ENCODE measurements at places on chromosomes 4 and X. TPM values are rescaled to one million over a fixed set of nuclear protein-coding genes. Genes with fewer than 3 reads are reported as not detected.

DNA sequence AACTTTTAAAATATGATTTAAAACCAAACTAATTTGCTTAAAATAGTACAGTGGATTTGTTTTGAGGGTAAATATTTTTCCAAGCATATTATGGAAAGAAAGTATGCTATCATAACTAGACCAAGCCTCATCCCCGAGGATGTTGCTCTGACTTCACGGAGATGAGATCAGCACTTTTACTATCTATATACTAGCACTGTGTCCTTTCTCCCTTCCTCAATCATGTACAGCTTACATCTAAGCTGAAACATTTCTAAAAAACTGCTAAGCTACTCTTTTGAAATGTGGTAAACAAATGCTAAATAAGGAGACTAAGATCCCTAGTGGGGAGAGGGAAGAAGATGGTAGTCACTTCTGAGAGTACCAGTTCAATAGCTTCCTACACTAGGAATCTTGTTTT is 23.8 kb downstream of the AMMECR1 start:
- DNase-seq: no peak

GRCh38 chrX:66074920-66075879 is 35.3 kb upstream of the VSIG4 start:
- DNase-seq: no peak

DNA sequence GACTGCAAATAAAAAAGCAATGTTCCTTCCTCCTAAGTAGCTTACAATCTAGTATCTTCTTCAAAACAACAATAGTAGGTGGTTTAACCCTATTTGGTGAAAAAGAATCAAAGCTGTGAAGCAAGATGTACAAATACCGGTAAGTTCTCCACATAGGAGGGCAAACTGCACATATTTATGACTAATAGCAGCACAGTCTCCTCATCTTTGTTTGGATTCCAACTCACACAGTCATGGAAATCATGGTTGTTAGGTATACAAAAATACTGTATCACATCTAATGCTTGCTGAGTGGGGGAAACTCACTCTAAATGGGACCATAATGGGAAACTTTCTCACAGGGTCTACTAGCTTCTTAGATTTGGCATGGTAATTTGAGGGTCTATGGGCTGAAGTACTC is 597.2 kb downstream of the INPP4B start:
- no peak for DNase-seq

DNA sequence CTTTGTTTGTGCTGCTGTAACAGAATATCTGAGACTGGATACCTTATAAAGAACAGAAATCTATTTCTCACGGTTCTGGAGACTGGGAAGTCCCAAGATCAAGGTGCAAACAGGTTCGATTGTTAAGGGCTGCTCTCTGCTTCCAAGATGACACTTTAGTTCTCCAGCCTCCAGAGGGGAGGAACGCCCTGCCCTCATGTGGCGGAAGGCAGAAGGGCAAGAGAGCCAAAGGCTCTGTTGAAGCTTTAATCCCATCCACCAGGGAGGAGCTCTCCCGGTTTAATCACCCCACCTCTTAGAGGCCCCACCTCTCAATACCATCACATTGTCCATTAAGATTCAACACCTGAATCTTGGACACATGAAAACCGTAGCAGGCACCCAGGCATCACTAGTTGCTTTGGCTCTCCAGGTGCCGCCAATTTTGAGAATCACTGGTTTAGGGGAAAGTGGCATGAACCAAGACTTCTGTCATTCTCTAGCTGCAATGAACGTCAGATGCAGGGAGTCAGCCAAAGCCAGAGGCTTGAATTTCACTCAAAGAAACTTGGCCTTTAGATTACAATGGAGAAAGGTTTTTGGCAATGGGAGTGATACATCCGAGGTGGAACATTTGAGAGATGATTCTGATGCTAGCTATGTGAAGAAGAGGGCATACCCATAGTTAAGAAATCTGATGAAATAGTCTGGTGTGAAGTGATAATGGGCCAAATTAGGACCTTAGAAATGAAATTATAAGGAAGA is 15.7 kb downstream of the FHL1 start:
- peak; percentile 11 for DNase-seq

GRCh38 chr4:6529021-6529420 is 46.0 kb upstream of the MAN2B2 start:
- no peak for DNase-seq

The NXF2B gene
- total RNA-seq: not detected

The ZNF732 gene
- total RNA-seq: 1.1 TPM

- no peak for DNase-seq
These were observed 86.3 kb downstream of the HS3ST1 start for GRCh38 chr4:11342401-11342800.

The ITIH6 gene
- total RNA-seq: not detected

DNA sequence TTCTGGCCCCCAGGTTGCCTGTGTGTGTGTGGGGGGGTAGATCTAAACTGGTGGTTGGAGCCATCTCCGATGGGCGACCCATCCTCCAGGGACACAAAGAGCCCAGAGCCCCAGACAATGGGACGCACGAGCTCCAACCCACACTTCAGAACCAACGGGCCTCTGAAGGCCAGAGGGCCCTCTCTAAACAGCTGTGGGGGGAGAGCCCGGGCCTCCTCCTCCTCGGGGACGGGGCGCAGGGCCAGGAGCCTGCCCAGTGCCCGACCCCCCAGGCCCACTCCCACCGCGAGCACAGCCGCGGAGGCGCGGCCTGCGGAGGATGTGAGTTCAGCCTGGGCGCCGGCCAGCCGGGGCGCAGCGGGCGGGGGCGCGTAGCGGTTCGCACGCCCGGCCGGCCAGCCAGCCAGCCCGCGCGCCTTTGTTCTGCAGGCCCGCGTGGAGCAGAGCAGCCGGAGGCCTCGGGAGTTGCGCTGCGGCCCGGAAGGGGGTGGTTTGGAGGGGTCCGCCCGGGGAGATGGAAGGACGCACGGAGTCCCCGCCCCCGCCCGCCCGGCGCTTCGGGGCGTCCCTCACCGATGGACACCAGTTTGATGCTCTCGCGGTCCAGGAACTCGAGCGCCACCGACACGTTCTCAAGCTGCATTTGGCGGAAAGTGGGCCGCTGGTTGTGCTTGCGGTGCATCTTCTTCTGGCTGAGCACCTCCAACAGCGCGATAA is 4.0 kb downstream of the FLNA start:
- no peak for DNase-seq

- DNase-seq: no peak
These were observed 108.3 kb downstream of the TENM3 start for GRCh38 chr4:182351485-182351884.

GRCh38 chrX:41594634-41595033 is 94.1 kb upstream of the GPR34 start:
- no peak for DNase-seq

GRCh38 chr4:52795533-52795932 is 44.3 kb upstream of the ERVMER34-1 start:
- no peak for DNase-seq

DNA sequence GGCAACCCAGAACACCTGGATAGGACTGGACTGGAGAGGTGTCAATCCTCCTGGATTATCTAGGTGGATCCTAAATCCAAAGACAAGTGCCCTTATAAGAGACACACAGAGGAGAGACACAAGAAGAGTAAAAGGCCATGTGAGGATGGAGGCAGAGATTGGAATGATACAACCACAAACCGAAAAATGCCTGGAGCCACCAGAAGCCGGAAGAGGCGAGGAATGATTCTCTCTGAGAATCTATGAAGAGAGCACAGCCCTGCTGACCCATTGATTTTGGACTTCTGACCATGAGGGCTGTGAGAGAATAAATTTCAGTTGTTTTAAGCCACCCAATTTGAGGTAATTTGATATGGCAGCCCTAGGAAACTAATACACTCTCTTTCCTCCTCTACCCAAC is 20.1 kb downstream of the GPC3 start:
- DNase-seq: no peak

DNA sequence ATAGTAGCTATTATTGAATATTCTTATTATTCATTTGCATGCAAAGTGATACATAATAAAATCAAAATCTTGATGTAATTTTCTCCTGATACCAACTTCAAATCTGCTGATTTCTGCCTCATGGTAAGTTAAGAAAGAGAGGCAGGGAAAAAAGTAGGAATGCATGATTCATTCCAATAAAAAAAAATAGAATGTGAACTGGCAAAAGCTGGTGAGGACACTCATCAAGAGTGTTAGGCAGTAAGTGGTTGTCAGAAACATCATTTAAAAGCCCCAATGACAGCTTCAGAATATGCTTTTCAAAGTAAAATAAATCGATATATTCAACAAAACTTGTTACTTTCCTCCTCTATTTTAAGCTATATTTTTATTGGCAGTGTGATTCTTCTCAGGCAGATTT is 979.1 kb downstream of the TECRL start:
- DNase-seq: no peak

- DNase-seq: no peak
These were observed 988.3 kb downstream of the PCDH19 start for GRCh38 chrX:99421796-99422195.

GRCh38 chrX:112967341-112967740 is 126.7 kb upstream of the AMOT start:
- DNase-seq: no peak

The MAP7D2 gene
- total RNA-seq: 0.04 TPM

DNA sequence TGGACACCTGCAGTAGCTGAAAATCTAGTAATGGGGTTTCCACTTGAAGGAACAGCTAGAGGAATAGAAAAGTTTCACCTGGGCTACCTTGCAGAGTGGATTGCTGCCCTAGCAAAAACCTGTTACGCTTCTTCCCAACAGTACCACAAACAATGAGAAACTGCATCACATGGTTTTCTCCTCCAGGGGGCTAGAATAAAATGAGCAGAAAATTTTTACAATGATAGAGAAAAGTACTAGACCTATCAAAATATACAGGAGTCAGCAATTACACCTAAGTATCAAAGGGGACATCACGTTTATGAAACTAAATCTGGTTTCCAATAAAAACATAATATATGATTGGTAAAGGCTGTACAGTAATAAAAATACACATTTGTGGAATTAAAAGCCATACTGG is 423.1 kb upstream of the PITX2 start:
- DNase-seq: no peak

GRCh38 chr4:82381661-82382296 is 8.0 kb upstream of the HNRNPD start:
- DNase-seq: no peak

DNA sequence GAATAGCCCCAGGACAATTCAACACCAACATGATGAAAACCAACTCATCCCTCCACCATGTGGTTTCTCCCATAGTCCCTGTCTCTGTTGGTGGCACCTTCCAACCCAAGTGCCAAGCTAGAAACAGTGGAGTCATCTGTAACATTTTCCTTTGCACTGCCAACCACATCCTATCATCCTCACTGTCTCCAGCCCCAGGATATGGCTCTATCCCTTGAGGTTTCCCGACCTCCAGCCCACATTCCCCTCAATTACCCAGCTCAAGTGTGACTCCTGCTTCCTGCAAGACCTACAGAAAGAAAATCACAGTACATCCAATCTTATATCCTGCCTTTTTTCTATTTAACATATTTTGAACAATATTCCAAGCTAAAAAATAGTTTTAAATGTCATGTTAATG is 24.2 kb downstream of the PNMA6F start:
- DNase-seq: no peak

GRCh38 chr4:153428941-153429475 is 37.2 kb upstream of the TMEM131L start:
- no peak for DNase-seq

GRCh38 chr4:100016191-100016590 is 66.1 kb upstream of the H2AZ1 start:
- DNase-seq: no peak

The BMPR1B gene
- 0.21 TPM for total RNA-seq

The ERCC6L gene
- total RNA-seq: 4.7 TPM

The ESX1 gene
- total RNA-seq: not detected

DNA sequence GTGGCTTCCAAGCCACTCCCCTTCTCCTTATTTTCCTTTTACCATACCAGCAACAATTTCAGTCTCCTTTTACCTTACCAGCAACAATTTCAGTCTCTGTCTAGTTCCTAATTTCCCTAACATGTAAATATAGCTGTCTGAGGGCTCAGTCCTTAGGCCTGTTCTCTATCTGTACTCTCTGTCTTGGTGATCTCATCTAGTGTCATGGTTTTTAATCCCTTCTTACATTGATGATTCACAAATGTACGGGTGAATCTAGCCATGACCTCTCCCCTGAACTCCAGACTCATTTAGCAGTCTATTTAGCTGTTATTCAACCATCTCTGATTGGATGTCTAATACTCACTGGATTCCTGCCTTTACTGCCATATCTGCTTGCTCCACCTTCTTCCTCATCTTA is 7.2 kb downstream of the IL15 start:
- DNase-seq: no peak

GRCh38 chrX:118286066-118286762 is 59.7 kb upstream of the WDR44 start:
- DNase-seq: no peak

DNA sequence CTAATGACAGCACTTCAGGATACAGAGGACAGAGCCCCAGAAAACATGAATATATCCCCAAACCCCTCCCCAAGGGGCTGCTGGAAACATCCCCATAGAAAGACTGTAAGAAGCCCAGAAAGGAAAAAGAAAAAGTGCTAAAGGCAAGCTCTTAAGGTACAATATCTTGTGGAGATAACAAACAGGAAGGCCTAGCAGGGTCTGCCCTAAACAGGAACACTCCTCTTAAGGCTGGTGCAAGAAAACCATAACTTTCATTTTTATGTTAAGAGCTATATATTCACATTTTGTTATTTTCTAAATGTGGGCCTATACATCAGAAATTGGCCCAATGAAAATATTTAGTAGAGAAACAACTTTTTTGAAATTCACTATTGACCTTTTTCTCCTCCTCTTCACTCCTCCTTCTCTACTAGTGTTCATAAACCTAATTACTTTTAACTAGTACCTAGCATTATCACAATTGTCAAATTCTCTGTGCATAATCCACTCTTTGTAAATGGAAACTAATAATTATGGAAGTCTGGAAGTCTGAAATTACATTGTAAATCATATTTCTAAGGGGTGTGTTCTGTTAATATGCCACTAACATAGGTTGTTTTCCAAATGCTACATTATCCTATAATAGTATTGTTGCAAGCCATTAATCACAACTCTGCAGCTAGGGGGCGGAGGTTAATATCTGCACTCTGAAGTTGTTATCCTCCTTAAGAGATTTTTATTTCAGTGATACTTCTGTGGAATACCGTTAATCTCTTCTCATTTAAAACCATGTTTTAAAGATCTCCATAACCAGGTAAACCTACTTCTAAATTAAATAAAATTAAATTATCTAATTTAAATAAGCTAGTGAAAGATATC is 59.8 kb downstream of the CASK start:
- no peak for DNase-seq

The SMARCA1 gene
- 31.9 TPM for total RNA-seq

- no peak for DNase-seq
These were observed 18.3 kb upstream of the HTRA3 start for GRCh38 chr4:8251110-8251883.

Data from pulmonary artery endothelial cell (primary cell).